ENCODE measurements at places on chromosomes 5 and 9.

- DNase-seq: no peak
Measured at GRCh38 chr5:150013931-150014330, 13.4 kb downstream of the HMGXB3 start.

DNA sequence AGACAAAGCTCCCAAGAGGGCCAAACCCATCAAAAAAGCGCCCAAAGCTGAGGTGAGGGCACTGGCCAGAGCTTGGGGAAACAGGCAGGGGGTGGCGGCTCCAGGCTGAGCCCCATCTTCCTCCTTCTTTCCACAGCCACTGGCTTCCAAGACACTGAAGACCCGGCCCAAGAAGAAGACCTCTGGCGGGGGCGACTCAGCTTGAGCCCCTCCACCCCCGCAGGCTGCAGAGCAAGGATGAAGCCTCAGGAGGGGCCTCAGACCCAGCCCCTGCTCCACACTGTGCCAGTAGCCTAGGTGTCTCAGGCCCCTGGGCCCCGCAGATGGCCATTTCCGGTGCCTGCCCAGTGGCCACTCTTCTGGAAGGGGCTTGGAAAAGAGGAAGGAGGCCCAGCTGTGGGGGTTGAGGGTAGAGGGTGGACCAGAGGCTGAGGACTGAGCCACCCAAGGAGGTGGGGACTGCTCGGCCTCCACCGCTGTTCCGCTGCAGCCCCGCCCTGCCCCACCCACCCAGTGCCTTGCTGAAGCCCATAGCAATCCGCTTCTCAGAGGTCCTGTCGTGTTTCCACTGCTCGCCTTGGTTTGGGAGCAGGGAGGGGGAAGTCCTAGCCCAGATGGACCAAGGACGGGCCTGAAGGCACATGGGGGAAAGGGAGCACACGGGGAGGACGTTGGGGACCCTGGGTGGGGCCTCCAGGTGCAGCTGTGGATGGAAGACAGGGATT, 6.9 kb downstream of the REEP2 start:
- DNase-seq: no peak

GRCh38 chr9:78030553-78031443, 813 bp downstream of the GNAQ start:
- peak; percentile 66 for DNase-seq

DNA sequence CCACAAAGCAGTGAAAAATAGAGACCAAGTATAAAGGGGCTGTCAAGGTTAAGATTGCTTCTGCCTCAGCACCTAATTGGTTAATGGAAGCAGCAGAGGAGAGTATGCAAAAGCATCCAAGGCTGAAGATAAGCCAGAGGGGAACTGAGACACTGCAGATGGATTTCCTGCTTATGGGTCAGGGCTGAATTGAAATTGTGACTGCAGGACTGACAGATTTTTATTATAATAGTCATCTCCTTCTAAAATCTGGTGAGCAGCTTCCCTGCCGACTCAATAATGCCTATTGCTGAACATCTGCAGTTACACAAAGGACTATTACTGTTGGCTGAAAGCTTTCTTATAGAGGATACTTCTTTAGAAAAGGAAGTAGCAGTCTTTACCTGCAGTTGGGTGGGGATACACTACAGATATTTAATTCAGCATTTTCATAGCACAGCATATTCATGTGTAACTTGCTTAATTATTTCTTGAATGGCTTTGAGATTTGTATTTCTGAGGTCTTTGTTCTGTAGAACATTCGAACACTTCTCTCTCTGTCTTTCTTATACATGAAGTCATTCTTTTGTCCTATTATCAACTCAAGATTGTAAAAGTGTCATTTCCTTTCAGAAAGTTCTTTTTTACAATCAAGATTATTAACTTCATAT, 363.0 kb upstream of the RIOK2 start:
- no peak for DNase-seq

DNA sequence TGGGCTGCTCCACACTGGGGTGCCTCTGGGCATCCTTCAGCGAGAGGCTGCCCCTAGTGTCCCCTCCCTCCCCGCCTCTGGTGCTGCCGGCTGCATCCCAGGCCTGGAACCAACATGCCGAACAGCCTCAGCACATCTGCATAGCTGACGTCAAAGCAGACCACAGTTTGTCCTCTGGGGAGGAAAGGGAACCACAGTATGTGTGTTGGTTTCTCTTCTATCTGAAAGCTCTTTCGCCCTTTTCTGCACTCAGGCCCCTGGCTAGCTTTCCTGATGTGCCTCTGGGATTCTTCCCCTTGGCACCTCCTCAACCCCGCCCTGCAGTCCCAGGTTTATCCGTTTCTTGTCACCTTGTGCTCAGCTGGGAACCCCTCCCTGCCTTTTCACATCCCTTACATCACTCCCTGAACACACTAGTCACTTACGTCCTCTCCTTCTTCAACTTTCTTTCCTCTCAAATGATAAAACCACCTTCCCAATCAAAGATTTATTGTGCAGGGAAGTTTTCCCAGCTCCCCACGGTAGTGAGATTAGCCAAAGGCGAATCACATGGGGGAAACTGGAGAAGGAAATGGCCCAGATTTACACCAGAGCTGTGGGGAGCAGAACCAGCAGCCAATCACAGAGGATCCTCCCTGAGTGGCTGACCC, 35.5 kb upstream of the B4GALT1 start:
- no peak for DNase-seq

DNA sequence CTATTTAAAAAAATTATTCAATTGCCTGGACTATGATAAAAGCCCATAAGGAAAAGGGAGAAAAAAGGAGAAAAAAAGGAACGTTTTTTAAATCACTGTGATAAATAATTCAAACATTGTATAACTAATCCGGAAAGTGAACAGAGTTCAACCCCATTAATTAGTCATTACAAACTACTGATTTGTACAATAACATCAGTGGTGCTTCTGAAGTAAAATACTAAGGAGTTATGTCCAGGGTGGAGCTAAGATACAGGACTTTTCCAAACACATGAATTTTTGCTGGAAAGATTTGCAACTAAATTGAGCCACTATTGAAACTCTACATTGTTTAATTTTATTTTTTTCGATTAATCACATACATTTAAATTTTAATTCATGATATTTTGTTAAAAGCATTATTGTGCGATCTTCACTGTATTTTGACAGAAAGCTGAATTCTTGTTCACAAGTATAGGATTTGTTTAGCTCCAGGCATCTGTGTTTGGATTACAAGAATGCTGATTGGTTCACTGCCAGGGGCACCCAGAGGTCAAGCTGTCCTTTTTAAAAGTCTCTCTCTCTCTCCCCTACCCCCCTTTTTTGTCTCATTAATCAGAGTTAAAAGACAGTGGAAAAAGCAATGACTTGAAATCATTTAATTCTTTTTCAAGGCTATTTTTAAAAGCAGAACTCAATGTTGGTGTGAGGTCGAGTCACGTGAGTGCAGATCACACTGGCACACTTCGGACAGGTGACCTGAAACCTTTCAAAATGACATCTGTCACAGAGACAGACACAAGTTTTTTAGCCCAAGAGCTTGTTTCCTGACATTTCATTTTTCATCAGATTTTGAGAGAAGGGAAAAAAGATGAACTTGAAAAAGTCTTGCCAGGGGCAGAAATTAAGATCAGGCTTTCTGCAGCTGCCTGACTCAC, 387.3 kb downstream of the NR2F1-AS1 start:
- no peak for DNase-seq

DNA sequence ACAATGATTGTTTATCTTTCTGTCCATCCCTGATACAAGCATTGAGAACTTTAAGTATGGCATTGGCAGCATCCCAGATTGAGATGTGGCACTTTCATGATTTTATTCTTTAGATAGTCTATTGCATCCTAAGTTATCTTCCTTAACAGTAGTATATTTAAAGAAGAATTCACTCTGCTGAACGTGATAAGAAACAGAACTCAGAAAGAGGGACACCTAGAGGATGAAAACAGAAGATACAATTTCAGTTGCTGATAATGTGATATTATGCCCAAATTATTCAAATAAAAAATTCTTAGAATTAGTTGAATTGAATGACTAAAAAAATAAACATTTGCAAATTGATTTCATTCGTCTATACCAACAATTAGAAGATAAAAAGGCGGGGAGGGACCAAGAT, 218.1 kb upstream of the DMRTA1 start:
- DNase-seq: no peak

- no peak for DNase-seq
Measured at GRCh38 chr9:96621618-96622017, 2.0 kb upstream of the CDC14B start.

- DNase-seq: no peak
Measured at GRCh38 chr5:89277816-89278215, 394.8 kb upstream of the MEF2C start.

GRCh38 chr5:156981481-156981880, 18.5 kb upstream of the TIMD4 start:
- DNase-seq: no peak

- no peak for DNase-seq
Measured at GRCh38 chr5:173672891-173673290, 56.4 kb upstream of the BOD1 start.

- DNase-seq: no peak
Measured at GRCh38 chr5:168793841-168794837, 215.0 kb upstream of the PANK3 start.

- DNase-seq: no peak
Measured at GRCh38 chr5:74673011-74673790, 11.8 kb upstream of the HEXB start.

DNA sequence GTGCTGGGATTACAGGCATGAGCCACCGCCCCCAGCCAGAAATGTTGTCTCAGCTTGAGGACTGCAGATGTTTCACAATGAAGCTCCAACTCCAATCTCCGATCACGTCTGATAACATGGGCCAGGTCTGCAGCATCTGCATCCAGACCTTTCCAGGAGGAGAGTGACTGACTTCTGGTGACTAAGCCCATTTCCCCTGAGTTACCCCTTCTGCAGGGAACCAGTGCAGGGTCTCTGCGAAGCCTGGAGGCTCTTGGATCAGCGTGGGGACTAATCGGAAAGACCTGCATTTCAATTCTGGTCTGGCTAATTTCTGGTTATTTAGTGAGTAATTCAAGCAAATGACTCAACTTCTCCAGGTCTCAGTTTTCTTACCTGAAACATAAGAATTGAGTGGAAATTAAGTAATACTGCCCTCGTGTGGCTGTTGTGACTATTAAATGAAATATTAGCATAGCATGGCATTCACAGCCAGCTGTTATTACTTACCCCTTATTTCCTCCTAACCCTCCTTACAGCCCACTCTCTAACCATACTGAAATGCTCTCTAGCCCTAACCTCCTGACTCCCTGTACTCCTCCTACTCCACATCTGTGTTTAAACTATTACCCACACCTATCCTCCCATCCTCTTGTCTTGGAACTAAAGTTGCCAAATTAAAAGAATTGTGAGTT, 2.2 kb upstream of the GNPDA1 start:
- DNase-seq: peak; percentile 49

GRCh38 chr5:151483176-151483575, 35.8 kb downstream of the SLC36A1 start:
- no peak for DNase-seq

DNA sequence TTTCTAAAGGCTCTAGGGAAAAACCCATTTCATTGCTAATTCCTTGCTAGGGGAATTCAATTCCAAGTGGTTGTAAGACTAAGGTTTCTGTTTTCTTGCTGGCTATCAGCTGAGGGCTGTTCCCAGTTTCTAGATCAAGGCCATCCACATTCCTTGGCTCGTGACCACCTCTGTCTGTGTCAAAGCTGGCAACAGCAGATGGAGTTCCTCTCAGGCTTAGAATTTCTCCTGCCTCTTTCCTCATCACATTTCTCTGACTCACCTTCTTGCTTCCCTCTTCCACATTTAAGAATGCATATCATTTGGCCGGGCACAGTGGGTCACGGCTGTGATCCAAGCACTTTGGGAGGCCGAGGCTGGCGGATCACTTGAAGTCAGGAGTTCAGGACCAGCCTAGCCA, 19.0 kb downstream of the DAB2IP start:
- no peak for DNase-seq

DNA sequence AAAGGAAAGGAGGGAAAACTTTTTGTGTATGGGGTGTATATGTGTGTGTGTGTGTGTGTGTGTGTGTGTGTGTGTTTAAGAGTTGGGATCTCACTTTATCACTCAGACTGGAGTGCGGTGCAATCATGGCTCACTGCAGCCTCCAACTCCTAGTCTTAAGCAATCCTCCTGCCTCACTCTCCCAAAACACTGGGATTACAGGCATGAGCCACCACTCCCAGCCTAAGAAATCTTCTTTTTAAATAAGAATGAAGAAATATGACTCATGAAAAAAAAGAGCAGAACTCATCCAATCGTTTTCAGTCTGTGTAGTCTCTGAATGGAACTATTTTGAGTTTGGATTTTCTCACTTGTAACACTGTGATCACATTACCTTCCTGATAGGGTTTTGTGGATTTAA, 601.5 kb downstream of the ACTL7B start:
- DNase-seq: no peak

GRCh38 chr5:39005566-39006232, 68.5 kb downstream of the RICTOR start:
- no peak for DNase-seq

GRCh38 chr5:110045158-110045557, 355.4 kb downstream of the MAN2A1 start:
- no peak for DNase-seq
